ENCODE measurements at places on chromosomes 13 and 19.
A peak's percentile ranks its signal among the peaks of the same experiment; 100 is the strongest.

- DNase-seq = no peak
These were observed 1.1 kb downstream of the NUDT19 start for GRCh38 chr19:32692727-32693061.

GRCh38 chr13:114325729-114326128 is 11.4 kb downstream of the CHAMP1 start:
- DNase-seq = no peak

GRCh38 chr19:872266-872951 is 12.9 kb downstream of the CFD start:
- DNase-seq = no peak

- no peak for DNase-seq
These were observed 30.8 kb downstream of the SHANK1 start for GRCh38 chr19:50688766-50689165.

GRCh38 chr13:51435002-51435578 is 17.7 kb downstream of the INTS6 start:
- DNase-seq = peak; percentile 52

Measured in ACHN (cell line).